ENCODE measurements at places on chromosomes 2 and 18.
A peak's percentile ranks its signal among the peaks of the same experiment; 100 is the strongest.

GRCh38 chr18:80200932-80201672 is 46.2 kb downstream of the PARD6G start:
- DNase-seq: no peak

GRCh38 chr2:200288670-200289429 is 17.6 kb upstream of the SPATS2L start:
- DNase-seq: no peak

GRCh38 chr2:48218169-48218568 is 311.8 kb upstream of the STON1 start:
- DNase-seq: no peak

DNA sequence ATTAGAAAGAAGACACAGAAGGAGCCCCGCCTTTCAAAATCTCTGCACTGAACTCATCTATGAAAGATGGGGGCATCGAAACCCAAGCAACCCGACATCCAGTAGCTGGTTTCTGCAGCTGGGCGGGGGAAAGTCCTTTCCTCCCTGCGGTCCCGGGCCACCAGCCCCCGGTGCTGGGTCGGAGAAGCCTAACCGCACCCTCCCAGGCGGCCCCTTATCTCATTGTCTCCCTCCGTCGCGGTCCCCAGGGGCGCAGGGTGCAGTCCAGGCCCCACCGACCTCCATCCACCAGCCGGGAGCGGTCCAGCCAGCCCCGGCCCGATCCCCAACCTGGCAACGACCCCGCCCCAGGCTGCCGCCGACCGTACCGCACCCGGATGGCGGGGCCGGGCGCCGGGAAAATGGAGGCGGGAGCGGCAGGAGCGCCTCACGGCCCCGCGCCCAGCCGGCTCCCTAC is 452 bp downstream of the RAPH1 start:
- peak; percentile 13 for DNase-seq

GRCh38 chr2:240530181-240530580 is 27.6 kb downstream of the ANKMY1 start:
- no peak for DNase-seq

DNA sequence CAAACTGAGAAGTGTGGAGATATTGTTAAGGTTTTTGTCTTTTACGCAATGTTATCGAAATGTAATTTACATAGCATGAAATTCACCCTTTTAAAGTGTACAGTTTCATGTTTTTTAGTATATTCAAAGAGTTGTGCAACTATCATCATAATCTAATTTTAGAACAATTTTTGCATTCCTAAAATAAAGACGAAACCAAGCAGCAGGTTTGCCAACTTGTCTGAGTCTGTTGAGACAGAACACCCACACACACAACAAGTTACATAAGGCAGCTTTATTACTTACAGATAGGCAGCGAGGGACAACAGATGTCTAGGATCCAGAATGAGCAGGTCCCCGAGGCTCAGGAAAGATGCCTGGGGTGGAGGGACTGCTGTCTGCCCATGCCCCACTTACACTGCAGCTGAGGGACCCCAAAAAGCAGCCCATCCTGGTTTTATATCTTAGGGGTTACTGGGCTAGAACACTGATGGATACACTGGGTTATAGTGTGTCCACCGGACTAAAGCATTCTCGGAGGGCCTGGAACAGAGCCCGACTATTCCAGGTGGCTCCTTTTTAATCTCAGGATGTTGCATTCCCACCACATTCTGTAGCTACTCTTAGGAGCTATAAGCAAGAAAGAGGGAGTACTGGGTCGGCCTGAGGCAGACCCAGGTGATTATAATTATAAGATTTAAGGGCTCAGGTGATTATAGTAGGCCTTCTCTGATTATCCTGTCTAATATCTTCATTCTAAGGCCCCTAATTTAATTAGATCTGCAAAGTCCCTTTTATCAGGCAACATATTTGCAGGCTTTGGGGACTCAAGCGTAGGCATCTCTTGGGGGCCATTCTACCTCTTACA is 150.2 kb upstream of the DOK6 start:
- no peak for DNase-seq

DNA sequence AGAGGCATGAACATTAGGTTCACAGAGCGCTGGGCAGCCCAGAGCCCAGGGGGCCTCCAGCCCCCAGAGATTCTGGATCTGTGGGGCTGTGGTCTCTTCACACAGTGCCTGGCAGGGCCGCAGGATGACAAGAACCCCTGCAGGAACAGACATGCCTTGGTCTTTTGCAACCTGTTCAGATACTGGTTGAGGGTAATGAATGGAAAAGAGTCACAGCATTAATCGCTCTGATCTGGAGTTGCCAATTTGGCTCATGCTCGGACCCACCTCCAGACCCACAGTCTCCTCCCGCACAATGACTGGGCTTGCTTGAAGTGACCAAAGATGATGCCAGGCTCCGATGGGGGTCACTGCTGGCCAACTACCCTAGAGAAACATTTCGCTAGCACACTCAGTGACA is 229.4 kb upstream of the SMAD2 start:
- no peak for DNase-seq

DNA sequence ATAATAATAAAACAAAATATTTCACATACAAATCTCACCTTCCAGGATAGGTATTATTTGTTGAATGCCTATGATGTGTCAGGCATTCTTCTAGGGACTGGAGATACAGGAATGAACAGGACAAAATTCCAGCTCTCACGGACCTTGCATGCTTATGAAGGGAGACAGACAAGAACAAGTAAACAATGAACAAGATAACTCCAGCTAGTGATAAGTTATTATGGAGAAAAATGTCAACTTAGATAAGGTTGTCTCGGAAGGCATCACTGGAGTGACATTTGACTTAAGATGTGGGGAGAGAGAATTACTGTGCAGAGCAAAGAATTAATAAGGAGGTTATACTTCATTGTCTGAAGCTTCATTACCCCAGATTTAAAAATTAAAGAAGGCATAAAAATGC is 836.7 kb downstream of the SOCS6 start:
- DNase-seq: no peak

GRCh38 chr2:33589444-33589843 is 9.7 kb downstream of the FAM98A start:
- DNase-seq: no peak

- peak; percentile 48 for DNase-seq
Observed at GRCh38 chr2:88059979-88060906, 4.7 kb upstream of the KRCC1 start.

- DNase-seq: no peak
Observed at GRCh38 chr2:2779727-2780126, 448.7 kb upstream of the MYT1L start.

GRCh38 chr2:112646102-112646719 is 472 bp downstream of the SLC20A1 start:
- no peak for DNase-seq

DNA sequence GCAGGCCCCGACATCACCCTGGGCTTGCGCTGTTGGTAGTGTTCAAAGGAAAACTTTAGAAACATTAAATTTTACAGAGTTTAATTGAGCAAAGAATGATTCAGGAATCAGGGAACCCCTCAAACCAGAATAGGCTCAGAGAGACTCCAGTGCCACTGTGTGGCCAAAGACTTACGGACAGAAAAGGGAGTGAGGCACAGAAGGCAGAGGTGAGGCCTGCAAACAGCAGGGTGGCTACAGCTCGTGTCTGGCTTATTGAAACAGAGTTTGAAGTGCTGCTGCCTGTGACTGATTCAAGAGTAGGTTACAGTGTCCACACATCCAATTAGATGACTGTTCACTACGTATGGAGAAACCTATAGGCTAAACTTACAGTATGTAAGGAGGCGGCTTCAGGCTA is 2.4 kb upstream of the CTDP1 start:
- no peak for DNase-seq

DNA sequence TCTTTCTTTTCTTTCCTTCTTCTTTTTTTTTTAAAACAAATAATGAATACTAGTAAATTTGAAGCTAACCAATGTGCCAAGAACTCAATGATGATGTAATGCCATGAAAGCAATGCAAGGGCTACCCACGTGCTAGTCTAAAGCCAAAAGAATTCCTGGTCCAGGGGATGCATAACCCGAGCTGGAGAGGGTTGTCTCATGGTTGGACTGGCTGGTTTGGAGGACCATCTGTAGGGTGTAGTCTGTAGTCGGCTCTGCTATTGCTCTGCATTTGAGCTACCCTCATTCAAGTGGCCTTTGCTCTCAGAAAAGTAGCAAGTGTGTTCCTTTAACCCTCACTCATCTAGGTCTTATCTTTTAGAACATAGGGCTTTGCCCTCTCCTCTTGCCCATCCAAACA is 469.6 kb upstream of the CELF4 start:
- no peak for DNase-seq

GRCh38 chr2:201254081-201254730 is 6.1 kb upstream of the CASP8 start:
- peak; percentile 70 for DNase-seq

DNA sequence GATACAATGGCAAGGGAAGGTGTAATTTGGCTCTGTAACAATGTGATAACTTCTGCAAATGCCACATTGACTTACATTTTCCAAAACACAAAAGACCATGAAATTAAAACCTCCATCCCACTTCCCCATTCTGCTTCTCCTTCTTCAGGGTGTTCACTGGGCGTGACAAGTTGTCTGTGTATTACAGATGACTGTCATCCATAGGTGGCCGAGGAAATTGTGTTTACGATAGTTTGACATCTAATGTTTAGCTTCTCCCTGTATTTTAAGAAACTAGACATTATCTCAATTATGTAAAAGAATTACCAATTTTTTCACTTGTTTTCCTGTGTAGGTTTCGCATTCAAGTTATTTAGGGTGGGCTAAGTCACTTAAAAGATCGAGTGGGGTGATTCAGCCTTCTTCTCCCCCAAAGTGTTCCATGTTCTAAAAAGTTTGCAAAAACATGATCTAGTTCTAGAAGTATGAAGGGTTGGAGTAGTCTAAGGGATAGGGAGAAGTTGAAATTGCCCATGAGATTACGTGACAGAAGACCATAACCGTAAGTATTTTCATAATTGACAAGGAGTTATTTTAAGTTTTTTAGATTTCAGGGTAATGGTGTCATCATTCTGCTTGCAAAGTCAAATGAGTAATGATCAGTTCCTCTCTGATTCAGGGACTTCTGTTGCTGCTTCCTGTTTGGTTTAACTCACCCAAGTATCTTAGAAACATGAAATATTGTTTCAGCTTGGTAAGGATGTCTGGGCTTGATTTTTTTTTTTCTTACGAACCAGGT is 25.2 kb upstream of the CYTIP start:
- DNase-seq: peak; percentile 95

GRCh38 chr2:136468799-136469369 is 296.5 kb upstream of the THSD7B start:
- DNase-seq: no peak

GRCh38 chr2:73095910-73096309 is 16.8 kb downstream of the RAB11FIP5 start:
- no peak for DNase-seq

DNA sequence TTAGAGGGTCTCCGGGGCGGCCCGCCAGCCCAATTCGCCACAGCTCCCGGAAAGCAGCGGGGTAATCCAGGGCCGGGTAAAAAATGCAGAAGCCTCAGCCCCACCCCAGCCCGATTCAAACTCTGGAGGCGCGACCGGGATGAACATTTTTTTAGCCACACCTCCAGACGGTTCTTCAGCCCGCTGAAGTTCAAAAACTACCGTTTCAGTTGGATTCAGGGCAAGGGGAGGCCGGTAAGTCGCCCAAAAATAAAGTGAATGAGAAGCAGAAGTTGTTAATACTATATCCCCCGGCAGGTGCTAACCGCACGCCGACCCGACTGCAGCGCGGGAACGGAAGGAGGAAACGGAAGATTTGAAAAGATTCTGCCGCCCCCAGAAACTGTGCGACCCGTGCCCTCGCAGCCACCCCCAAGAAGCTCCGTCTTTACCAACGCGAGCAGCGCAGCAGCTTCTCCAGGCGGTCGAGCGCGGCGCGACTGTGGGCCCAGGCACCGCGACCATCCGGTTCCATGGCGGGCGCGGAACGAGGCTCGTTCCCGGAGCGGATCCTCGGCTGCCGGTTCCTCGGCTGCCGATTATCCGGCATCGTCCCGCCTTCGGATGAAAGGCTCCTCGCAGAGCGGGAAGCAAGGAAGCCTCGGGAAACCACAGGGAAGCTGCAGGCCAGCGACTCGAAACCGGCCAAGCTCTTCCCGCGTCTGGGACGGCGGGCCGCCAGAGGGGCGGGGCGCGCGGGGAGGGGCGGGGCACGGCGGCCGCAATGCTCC is at the start of gene BARD1:
Gene BARD1, minus strand, starts transcription at position 703 of the 770 bp plus-strand sequence. Its CDS starts 114 bp downstream, at position 589.
- peak; percentile 85 for DNase-seq

DNA sequence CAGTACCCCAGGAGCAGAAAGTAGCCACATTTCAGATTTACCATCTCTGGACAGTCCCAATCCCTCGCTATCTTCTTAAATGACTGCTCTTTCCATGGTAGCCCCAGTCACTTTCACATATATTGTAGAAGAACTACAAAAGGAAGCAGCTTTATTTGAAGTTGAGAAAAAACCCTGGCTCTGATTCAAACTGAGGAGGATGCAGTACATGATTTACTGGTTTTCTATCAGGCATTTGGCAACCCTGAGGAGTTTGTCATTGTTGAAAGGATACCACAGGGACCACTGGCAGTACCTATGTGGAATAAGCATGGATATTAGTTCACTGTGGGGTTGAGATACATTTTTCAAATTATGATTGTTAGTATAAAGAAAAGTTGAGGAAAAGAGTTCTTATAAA is 640.9 kb upstream of the SETBP1 start:
- DNase-seq: no peak

- DNase-seq: no peak
Observed at GRCh38 chr2:120832296-120833070, 96.8 kb downstream of the GLI2 start.

GRCh38 chr2:71510196-71510807 is 56.9 kb downstream of the DYSF start:
- peak; percentile 60 for DNase-seq

- no peak for DNase-seq
Observed at GRCh38 chr18:66752733-66753132, 148.8 kb upstream of the CDH19 start.

- DNase-seq: no peak
Observed at GRCh38 chr2:118973542-118973951, 31.6 kb downstream of the MARCO start.

DNA sequence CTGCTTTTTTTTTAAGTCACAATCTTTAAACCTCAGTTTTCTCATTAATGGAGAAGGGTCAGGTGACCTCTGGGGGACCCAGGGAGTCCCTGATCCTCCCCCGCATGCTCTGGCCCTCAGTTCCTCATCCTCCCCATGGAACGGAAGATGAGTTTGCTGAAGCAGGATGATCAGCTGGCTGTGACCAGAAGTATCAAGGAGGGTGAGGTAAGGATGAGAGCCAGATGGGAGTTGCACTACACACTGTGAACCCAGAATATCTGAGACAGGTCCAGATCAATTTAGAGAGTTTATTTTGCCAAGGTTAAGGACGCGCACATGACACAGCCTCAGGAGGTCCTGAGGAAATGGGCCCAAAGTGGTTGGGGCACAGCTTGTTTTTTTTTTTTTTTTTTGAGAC is 3.8 kb downstream of the CATIP start:
- peak; percentile 89 for DNase-seq

- DNase-seq: no peak
Observed at GRCh38 chr2:86636842-86637241, 13.2 kb upstream of the RNF103 start.
